Left forelimb (tissue), 1 donor: ENCODE measurements at places on chromosomes 3 and 15.

GRCh38 chr3:10550705-10551104 is 45.3 kb upstream of the ATP2B2 start:
- DNase-seq = peak; percentile 38

DNA sequence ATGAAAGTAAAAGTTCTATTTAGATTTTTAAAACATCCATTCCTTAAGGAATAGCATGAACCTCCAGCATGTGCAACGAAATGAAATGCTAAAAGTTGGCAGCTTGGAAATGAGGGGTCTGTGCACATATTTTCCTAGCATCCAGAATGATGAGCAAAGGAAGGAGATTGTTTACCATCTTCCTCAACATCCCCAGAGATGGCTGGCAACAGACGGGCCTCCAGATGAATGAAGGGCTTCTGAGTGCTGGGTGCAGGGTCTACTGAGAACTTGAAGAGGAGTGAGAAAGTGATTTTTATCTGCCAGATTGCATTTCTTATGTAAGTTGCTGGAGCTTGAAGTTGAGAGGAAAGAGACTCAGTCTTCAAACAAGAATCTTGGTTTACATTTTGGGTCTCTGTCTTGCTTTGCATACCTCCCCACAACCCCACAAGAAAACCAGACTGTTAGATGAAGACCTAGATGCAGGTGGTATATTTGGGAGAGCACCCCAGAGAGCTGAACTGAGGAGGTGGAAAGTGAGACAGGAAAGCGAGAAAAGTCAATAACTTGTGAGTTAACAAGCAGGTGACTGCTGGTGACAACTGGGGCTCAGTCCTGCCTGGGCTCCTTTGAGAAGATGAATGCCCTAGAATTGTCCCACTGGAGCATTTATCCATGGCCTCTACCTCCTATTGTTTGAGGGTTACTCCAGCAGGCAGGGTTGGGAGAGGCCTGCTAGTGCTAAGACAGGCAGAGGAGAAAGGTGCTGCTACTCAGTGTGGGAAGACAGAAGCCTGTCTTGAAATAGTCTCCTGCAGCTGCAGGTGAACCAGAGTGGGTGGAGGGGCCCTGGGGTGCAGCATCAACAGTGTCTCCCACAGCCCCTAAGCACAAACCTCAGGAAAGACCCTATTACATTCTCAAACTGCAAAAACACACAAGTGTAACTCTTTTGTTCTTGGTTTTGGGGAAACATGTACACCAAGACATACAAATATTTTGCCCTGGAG is 10.5 kb upstream of the CCK start:
- no peak for DNase-seq

GRCh38 chr15:39283531-39283930 is 297.3 kb upstream of the THBS1 start:
- no peak for DNase-seq

DNA sequence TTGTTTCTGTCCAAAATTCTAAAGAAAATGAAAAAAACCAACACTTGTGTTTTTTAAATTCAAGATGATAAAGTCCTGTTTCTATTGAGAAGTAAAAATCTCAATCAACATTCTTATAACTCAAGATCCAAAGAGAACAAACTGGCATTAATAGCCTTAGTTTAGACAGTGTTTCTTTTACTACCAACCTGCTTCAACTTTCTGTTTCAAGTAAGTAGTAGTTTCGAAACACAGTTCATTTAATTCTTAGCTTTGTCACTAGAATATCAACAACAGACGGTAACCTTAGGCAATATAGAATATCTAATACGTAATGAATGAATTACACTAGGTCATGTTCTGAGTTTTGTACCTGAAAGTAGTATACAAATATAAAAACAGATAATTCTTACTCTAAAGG is 23.7 kb downstream of the CIP2A start:
- no peak for DNase-seq

DNA sequence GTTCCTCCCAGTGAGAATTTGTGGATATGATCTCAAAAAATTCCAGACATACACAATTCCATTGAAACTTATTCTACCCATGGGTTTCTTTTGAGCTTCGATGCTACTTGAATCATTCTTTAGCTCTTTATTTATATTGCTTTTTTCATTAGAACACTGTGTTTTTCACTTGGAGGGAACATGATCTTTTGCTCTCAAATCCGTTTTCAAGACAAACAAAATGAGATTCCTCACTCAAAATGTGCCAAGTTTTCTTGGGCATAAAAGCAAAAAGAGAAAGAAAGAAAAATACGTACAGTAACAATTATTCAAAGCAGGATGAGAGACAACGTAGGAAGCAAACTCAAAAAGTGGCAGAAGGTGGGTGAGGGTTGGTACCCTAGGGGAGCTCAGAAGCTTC is 118.8 kb upstream of the PDZRN3 start:
- DNase-seq = no peak
